ENCODE measurements at places on chromosomes 6 and 20.
A peak's percentile ranks its signal among the peaks of the same experiment; 100 is the strongest.

GRCh38 chr6:165543781-165544180 lies 119.3 kb downstream of the PDE10A start:
- no peak for DNase-seq

- DNase-seq = no peak
Measured at GRCh38 chr6:4355241-4355640, 219.9 kb upstream of the ECI2 start.

DNA sequence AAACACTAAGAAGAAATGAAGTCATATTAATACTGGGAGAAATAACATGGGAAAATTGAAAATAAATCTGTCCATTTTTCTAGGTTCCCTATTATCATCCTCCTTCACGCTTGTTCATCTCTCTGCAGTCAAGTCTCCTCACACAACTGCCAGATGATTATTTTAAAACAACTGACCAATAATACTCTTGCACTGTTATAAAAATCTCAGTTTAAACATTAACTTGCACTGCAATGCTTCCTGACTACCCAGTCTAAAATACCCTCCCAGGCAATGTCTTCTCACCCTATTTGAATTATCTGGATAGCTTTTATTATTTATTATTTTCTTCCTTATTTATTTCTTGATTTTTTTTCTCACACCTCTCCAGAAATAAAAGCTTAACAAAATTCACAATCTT lies 5.7 kb downstream of the EYS start:
- DNase-seq = no peak

DNA sequence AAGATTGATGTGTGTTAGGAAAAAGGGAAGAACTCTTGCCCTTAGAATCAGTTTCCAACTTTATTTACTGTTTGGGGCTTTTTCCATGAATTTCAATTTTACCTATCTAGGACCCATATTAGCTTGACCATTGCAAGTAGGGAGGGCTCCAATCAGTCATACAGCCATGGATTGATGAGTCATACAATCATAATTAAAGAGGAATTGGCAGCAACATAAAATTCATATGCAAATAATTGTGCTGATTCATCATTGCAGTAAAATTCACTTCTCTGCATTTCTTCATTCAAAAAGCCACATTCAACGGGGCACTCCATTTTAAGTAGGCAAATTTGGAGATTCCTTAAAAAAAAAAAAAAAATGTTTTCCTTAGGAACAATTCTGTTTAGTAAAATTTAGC lies 1016.4 kb downstream of the KIF16B start:
- DNase-seq = no peak

DNA sequence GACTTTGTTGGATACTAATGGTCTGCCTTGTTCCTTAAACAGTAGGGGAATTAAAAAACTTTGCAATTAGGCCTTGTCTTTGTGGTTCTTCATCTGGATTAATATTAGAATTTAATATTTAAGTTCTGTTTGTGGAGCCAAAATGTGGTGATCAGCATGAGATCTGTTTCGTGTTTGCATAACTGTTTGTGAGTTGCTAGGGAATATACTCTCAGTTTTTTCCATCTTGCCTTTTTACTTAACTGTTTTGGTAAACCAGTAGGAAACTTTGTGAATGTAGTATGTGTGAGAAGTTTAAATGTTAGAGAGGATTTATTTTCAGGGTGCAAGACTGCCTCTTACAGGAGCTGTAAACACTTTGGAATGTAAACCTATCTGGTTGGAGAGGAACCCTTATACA lies 35.6 kb downstream of the LRRC1 start:
- no peak for DNase-seq

DNA sequence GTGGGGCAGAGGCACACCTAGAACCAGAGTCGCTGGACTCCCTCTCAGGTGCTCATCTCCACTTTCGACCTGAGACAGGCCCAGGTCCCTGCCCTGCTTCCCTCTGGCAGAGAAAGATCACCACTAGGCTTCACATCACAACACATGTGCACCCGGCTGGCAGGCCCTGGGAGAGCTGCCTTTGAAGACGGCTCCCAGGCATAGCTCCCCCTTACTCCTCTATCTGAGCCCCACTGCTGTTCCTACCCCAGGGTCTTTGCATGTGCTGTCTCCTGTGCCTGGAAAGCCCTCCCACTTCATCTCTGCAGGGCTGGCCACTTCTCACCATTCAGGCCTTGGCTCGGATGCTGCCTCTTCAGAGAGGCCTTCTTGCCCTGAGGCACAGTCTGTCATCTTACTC lies 89.2 kb downstream of the NOL4L start:
- no peak for DNase-seq

GRCh38 chr20:62595491-62595890 lies 46.8 kb upstream of the SLCO4A1 start:
- no peak for DNase-seq

DNA sequence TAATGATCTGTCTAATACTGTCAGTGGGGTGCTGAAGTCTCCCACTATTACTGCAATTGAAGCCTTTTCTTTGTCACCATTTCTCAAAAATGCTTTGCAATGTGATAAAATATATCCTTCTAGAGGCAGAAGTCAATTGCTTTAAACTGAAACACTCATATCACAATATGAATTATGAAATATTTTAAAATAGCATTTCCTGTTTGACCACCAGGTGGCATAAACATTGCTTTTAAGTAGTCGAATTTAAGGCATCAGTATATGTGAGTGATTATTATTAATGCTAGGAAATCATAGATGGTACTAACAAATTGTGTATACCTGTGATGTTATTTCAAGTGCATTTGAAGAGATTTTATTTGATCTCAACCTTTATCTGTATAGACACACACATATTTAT lies 87.5 kb downstream of the MEI4 start:
- no peak for DNase-seq

DNA sequence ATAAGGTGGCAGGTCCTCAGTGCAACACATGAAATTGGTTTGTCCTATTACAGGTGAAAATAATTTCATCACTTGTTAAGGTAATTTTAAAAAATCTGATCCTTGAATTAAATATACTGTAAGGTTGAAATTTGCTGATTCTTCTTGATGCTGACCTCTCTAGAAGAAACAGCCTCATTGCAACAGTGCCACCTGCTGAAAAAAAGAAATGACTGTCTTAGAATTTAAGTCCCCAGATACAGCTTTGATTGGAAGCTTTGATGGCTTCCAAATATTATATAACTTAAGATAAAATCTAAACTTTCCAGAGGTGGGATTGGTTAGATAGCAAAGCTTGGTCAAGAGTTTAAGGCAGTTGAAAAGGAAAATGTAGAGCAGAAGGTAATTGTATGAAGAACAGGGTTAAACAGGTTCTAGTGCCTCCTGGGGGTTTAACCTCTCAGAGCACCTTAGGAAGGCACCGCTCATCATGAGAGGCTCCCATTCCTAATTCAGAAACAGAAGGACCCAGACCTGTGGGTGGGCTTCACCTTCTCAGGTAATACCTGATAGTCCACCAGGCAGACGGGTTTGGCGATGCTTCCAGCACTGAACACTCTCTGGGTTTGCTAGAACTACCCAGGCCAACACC lies 401.0 kb downstream of the PAX1 start:
- DNase-seq = no peak

GRCh38 chr6:140051521-140052512 lies 677.4 kb upstream of the CITED2 start:
- no peak for DNase-seq

DNA sequence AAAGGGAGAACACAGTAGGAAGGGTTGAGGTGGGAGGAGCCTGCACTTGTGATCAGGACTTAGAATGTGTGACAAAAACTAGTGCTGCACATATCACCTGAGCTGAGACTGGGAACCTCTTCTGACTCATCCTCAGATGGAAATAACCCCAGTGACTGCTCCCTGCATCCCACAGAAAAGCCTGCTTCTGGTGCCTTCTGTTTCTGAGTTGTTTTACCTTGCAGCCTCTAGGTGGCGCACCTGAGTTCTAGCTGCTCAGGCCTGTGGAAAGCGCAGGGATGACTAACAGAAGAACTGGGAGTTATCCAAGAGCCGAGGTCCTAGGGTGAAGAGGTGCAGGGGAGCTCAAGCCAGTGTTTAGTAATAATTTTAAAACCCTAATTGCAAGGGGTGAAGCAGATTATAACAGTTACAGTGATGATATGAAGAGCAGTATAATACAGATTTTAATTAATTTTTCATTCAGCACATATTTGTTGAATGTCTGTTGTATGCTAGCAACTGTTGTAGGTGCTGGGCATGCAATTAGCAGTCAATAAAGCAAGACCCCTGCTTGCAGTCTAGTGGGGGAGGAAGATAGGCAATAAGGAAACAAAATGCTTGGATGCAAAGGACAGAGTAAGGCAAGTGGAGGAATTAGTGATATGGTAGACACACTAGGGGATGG lies 302.5 kb downstream of the DHX35 start:
- peak; percentile 28 for DNase-seq

GRCh38 chr6:23659125-23659524 lies 466.9 kb upstream of the NRSN1 start:
- DNase-seq = no peak

DNA sequence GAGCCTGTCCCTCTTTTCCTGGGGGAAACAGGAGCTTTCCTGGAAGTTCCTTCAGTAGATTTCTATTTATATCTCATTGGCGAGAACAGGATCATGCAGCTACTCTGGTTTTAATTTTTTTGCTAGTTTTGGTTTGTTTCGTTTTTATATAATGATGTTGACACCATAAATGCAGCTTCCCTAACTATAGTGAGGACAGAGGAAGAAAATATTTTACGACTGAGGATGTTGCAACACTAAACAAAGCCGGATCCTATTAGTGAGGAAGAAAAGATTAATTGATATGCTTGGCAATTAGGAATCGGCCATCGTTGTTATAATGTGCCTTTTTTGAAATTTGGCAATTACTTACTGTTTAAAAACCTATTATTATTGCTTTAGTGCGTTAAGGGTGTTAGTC lies 16.6 kb downstream of the KDM1B start:
- no peak for DNase-seq

DNA sequence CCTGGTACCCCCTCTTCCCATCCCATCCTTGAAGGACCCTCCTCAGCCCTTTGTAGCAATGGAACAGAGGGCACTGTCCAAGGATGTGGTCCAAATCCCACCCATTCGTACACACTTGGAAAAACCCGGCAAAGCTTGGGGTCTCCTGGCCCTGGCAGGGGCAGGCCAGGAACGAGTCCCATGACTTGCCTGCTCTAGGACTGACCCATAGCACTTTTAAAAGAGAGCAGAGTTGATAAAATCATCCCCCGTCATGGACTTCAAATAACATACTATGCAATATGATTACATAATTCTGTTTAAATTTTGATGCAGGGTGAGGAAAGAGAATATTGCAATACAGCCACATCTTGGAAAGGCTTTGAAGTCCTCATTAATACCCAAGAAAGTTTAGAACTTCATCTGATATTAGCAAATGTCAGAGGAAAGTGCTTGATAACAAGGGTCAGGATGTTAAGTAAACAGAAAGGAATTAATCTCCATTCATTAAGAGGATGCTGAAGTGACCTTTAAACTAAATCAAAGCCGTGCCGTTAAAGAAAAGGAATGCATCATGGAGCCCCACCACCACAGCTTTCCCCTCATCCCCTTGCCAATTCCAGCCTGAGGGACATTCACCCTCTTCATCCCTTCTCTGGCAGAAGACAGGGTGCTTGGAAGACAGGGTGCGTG lies 60.7 kb upstream of the NXT1 start:
- DNase-seq = no peak

DNA sequence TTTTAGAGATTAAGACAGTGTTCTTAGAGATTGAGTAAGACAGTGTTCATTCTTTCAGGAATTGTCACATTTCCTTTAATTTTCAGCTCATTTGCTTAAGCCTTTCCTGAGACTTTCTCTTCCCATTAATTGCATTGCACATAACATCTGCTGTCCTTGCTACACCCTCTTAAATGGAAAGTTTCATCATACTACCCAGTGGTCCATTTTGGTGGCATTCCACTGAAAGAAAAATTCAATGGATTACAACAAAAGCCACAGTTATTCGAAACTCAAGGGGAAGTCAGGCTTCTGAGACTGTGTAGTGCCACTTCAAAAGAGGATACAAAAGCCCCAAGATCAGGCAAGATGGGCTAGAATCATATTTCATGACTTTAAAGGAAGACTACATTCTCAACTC lies 64.0 kb downstream of the RSPO3 start:
- DNase-seq = no peak

- no peak for DNase-seq
Measured at GRCh38 chr6:147724454-147724853, 216.0 kb downstream of the SAMD5 start.

GRCh38 chr20:38839563-38839962 lies 34.1 kb downstream of the PPP1R16B start:
- DNase-seq = no peak

GRCh38 chr6:33722103-33722623 lies 10.7 kb upstream of the UQCC2 start:
- DNase-seq = no peak

DNA sequence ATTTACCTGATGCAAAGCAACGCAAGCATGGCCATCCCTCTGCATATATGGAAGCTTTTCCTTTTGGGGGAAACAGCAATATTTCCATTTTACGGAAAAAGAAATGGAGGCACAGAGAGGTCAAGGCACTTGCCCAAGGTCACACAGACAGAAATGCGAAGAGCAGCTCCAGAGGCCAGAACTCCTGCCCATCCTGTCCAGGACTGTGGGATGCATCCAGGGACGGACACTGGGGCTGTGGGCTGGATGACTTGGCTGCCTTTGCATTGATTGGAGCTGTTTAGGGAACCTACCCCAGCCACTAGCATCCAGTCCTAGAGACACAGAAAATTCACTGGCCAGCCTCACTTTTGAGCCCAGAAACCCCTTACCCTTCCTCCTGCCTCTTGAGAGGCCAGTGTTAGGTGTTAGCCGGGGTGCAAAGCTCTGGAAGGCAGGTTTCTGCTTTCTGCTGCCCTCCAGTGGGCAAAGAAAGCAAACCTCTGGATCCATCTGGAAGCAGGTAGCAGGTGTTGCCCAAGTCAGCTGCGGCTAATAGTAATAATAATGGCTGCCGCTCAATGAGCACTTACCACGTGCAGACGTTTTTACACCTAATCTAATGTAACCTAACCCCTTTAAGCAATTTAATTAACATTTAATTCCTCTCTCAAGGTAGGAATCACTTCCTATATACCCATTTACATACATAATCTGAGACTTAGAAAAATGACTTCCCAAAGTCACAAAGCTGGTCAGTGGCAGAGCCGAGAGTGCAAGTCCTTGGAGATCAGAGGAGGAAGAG lies 31.7 kb upstream of the CCN5 start:
- DNase-seq = peak; percentile 47

DNA sequence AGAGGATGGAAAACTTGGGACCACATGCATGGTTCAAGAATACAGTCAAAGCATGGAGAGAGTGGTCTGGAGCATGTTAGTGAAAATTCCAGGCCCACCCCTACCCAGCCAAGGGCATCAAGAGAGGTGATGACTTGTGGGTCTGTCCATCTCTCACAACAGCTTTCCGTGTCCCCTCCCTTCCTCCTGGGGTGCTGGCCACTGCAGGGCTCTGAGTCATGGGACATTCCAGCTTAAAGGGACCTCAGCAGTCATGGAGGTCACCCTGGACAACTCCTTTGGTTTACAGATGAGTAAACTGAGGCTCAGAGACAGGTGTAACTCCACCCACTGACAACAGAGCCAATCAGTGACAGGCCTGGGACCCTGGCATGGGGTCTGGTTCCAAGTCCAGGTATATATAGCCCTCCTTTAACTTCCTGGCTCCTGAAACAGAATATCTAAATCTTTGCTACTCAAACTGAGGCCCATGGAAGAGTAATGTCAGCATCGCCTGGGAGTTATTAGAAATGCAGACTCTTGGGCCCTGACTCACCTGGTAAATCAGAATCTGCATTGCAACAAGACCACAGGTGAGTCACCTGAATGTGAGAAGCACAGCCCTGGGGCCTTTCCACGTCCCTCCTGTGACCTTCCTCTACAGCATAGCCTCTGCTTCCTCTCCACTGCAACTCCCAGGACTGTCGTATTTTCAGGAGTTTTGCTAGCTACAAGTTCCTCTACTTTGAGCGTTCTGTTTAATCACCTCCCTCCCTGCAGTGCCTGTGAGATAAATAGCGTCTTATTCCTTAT lies 170.2 kb downstream of the ZDHHC14 start:
- DNase-seq = no peak

Data from memory B cell (primary cell).